Stimulated activated CD8-positive, alpha-beta memory T cell treated with anti-CD3 and anti-CD28 coated beads, Interleukin-15, amount 100 ng/mL, for 1 hour (primary cell): ENCODE measurements at places on chromosomes 11 and 22.

DNA sequence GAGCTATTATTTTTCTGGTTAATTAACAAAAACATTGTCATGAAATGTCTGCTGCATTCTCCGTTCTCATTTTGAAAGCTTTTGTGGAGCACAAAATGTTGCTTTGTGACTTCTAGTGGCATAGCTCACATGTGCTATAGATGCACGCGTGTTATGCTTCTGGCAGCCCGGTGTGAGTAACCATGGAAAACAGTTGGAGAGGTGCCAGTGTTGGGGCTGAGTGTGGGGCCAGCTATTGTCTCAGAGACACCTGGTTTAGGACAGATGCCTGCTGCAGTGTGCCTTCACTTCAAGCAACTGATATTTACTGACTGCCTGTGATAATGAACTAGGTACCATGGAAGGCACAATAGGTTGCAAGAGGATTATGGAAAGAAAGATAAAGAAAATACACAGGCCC, 760.6 kb downstream of the NTM start:
- no peak for DNase-seq

GRCh38 chr11:86456075-86456939, 81.6 kb downstream of the CCDC81 start:
- DNase-seq = peak; percentile 59

DNA sequence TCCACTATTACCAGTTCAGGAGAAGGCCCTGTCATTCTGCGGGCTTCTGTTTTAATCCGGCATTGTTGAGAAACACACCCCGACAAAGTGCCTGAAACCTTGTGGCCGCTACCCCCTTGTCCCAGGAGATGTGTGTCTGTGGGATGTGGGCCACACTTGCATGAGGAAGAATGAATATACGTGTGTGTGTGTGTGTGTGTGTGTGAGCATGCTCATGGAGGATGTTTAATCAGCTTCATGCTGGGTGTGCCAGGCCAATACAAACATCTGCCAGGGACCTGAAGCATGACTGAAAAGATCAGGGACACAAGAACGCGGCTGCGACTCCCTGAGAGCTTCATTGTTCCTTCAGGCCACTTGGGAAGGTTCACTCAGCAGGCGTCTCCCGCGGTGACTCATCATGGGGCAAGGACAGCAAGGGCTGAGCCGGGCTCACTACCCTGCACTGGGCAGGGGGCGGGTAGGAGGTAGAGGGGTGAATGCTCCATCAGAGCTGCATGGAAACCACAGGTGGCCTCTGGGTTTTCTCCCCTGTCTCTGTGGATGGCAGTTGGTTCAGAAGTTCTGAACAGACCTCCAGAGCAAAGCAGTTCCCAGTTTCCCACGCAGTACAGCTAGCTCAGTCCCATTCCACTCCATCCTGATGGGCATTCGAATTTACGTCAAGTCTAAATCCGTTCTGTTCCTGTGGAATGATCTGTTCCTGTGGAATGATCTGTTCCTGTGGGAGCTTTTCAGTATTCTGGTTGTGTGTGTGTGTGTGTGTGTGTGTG, 7.0 kb upstream of the MALAT1 start:
- no peak for DNase-seq

- DNase-seq = peak; percentile 89
Measured at GRCh38 chr11:819129-819931, 616 bp downstream of the PNPLA2 start.

GRCh38 chr22:26579331-26579886, 10.5 kb downstream of the TPST2 start:
- DNase-seq = peak; percentile 23

- DNase-seq = no peak
Measured at GRCh38 chr11:30465192-30465591, 121.0 kb downstream of the MPPED2 start.

DNA sequence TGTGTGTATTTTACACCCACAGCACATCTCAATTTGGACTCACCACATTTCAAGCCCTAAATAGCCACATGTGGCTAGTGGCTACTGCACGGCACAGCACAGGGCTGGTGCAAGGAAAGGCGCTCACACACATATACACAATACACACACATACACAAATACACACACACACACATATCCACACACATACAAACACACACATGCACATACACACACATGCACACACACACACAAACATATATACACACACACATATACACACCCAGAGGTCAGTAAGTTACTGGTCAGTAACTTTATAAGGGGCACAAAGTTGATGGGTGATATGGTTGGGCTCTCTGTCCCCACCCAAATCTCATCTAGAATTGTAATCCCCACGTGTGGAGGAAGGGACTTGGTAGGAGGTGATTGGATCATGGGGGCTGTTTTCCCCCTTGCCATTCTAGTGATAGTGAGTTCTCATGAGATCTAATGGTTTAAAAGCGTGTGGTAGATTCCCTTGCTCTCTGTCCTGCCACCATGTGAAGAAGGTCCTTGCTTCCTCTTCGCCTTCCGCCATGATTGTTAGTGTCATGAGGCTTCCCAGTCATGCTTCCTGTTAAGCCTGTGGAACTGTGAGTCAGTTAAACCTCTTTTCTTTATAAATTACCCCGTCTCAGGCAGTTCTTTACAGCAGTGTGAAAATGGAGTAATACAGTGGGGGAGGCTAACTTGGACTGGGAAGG, 37.6 kb upstream of the DKK3 start:
- DNase-seq = no peak

GRCh38 chr11:95916049-95916448, 7.9 kb downstream of the MTMR2 start:
- no peak for DNase-seq

DNA sequence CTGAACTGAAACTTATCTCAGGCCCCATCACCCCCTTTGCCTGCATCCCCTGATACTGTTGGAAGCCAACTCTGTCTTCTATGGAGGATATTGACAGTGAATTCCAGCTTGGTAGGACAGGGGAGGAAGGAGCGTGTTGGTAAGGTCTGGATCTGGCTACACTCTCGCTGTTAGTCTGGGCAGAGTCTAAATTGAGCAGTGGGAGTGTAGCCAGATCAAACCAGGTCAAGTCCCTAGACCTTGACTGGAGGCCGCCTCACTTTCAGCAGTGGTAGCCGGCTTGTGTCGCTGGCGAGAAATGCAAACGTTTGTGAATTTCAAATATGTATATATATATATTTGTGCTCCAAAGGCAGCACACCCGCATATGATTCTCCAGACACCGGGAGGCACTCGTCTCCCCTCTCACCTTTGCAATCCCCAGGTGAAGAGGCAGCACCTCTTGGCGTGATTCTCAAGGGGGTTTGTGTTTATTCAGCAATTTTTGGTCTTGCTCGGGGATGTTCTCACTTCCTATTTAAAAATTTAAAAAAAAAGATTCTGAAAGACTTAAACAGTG, 26.7 kb downstream of the DHCR7 start:
- DNase-seq = no peak

DNA sequence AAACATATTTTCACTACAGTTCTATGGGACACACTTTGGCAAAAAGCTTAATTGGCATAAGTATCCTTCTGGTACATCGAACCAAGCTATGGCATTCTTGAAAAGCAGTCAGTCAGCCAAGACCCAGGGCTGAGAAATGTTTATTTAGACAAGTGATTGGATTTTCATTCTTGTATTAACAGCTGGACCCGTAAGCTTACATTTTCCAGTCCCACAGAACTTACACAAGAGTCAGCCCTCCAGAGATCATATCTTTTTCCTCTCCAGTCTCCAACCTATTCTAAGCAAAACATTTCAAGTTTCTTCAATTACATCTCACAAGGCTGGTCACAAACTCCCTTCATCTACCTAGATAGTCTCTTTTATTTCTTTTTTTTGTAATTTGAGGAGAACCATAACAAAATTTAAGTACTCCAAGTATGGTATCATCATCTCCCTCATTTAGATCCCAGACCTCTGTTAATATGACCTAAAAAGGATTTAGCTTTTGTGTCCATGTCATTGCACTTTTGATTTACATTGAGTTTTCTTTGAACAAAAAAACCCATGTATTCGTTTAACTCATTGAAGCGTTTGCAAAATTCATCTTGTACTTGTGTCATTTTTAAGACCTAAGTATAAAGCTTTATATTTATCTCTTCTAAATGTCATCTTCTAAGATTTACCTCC, 67.9 kb upstream of the GRK3 start:
- DNase-seq = no peak

DNA sequence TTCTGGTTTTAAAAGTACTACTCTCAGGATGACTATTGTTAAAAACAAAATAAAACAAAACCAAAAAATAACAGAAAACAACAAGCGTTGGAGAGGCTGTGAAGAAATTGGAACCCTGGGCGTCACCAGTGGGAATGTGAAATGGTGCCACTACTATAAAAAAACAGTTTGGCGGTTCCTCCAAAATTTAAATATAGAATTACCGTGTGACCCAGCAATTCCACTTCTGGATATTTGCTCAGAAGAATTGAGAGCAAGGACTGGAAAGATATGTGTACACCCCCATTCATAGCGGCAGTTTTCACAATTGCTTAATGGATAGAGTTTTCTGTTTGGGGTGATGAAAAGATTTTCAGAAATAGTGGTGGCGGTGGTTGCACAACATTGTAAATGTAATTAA, 8.6 kb downstream of the APOA4 start:
- DNase-seq = no peak
